ENCODE measurements at places on chromosomes 16 and 17.

- no peak for DNase-seq
These were observed 16.4 kb upstream of the SMIM36 start for GRCh38 chr17:55527540-55528118.

DNA sequence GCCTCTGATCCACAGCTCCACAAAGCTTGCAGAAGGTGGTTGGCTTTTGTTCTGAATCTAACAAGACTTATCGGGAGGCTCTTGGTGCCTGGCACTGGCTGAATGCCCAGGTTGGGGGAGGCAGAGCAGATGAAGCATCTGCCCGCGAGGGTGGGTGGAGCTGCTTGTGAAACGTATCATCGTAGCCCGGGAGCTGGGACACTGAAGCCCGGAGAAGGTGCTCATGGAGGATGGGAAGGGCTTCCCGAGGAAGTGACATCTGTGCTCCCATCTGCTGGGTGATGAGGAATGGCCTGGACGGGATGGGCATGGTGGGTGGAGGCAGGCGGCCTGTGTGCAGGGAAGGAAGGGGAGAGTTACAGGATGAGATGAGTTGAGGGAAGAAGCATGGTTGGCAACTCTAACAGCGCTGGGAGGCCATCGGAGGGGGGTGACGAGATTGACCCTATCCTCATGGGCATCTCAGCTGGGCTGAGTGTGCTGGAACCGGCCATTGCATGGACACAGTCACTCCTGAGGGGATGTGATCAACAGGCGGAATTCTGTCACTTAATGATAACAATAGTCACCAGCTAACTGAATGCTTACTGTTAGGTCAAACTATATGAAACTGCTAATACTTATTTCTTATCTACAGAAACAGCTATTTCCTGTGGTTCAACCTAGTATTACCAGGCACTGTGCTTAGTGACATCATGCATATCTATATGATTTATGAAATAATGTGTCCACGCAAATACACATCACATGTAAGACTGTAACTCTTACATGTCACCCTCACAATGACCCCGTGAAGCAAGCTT lies 102.7 kb downstream of the ABCC6 start:
- DNase-seq, result no peak

GRCh38 chr16:10678655-10679054 lies 16.1 kb downstream of the TEKT5 start:
- DNase-seq, result no peak

DNA sequence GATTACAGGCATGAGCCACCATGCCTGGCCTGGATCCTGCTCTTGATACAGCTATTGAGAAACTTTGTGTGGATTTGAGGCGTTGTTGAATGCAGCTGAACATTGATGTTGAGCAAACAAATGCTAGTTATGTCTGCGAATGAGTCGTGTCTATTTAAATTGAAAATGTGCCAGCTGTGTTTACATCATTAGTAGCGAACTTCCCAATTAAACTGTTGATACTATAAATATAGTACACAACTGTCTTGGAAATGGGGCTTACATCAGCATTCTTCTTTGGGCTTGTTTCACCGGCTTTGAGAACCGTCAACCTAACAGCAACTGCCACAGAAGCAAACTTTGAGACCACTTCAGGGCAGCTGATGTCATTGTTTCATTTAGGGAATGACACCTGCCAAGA lies 251.9 kb downstream of the RBFOX1 start:
- no peak for DNase-seq

- no peak for DNase-seq
These were observed 82.3 kb upstream of the DOC2B start for GRCh38 chr17:263773-264172.

DNA sequence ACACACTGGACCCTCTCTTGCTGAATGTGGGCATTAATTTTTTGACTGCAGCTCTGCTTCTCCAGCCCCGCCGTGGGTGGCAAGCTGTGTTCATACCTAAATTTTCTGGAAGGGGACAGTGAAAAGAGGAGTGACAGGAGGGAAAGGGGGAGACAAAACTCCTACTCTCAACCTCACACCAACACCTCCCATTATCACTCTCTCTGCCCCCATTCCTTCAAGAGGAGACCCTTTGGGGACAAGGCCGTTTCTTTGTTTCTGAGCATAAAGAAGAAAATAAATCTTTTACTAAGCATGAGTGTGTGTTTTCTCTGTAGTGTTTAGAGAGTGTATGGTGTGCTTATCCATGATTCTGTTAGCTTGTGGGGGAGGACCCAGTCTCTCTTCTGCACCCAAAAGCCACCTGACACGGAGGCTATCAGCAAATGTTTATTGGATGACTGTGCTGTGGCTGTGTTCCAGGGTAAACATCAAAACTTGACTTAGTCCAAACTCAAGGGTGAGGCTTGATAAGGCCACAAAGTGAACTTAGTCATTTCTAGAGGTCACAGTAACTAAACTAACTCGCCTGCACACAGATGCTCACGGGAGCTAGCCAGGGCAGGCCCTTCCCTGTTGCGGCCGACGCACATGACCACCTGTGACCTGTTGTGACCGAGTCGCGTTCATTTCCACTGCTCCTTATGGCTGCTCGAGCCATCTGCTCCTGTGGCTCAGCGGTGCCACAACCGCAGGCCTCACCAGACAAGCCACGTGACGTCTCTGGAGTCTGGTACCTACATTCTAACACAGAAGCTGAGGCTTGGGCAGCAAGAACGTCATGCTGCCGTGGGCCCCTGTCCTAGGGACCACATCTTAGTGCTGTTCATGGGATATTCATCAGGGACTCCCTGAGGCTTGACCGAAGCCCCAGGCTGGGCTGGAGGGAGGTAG lies 9.8 kb upstream of the MED11 start:
- no peak for DNase-seq

GRCh38 chr17:60077672-60078519 lies 825 bp downstream of the HEATR6 start:
- no peak for DNase-seq

DNA sequence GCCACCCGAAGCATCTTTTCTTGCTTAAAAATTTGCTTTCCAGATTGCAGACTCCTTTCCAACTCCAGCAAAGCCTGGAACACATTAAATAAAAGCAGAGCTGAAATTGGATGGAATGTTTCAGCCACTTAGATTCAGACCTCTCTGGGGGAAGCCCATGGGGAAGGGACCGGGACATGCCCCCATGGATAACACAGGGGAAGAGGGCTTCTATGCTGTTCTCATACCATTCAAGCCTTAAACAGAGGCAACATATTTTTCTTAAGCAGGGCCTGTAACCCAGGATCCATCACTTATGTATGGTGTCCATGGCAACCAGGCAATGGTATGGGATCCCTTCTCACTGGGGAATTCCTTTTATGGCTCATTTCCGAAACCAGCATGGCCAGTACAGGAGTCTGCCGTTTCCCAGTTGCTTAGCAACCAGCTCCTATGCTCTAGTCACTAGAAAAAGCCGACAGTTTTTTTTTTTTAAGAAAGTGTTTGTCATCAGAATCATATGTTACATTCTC lies 62.0 kb upstream of the MARCHF10 start:
- DNase-seq, result no peak

GRCh38 chr16:65313936-65314626 lies 192.2 kb upstream of the CDH11 start:
- DNase-seq, result no peak

GRCh38 chr16:31488468-31489297 lies 5.8 kb downstream of the SLC5A2 start:
- DNase-seq, result no peak

- no peak for DNase-seq
These were observed at the start of gene WNT3 for GRCh38 chr17:46818316-46818928. Gene WNT3, minus strand, starts transcription at chr17:46818692. Its CDS starts 95 bp downstream, at chr17:46818597.

DNA sequence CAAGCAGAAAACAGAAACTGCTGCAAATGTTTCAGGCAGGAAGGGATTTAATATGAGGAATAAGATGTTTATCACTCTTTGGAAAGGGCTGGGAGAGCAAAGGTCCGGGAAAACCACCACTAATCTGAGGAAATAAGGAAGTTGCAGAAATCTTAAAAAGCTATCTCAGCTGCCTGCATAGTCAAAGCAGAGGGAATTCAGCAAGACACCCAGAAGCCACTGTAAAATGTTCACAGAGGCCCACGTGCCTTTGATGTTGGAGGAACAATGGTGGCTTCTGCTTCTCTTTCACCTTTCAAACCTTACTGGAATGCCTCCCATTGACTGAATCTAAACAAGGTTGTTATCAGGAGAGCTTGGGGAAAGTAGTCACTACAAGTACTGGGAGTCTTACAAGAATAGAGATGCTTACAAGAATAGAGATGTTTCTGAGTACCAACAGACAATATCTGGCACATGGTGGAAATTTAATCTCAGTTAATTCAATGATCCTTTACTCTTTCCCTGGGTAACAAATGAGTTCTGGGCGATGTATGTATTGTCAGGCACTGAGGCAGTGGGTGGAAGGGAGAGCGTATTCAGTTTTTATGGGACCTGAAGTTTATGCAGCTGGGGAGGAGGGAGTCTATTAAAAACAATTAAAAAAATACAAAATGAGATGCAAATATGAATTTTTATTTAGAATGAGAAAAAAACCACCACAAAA lies 56.1 kb upstream of the MED13 start:
- DNase-seq, result no peak

GRCh38 chr17:51601622-51602261 lies 341.4 kb downstream of the UTP18 start:
- no peak for DNase-seq

DNA sequence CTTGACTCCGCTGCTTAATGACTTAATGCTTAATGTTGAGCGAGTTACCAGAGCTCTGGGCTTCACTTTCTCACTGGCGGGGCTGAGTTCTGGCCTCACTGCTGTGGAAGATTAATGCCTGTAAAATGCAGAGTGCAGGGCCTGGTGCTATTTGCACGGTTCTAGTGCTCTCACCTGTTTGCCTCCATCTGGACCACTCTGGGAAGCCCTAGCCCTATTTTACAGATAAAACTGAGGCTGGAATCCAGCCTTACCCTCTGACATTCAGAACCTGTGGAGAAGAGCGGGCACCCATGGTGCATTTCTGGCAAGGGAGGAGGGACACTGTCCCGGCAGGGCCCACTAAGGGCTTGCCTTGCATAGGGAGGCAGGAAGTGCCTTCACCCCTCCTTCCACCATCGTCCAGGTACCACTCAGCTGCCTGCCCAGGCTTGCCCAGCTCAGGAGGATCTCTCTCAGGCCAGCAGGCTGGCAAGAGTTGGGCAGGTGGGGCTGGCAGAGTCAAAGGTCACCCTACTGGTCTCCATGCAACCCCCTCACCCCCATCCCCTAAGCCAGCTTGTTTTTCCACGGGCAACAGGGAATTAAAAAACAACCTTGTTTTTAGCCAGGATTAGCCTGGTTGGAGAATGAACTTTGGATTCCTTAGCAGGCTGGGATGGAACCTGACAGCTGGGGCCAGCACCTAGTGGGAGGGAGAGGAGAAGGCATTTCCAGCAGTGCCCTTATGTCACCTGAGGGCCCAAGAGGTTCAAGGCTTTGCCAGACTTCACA lies 4.1 kb upstream of the UBALD1 start:
- no peak for DNase-seq

GRCh38 chr16:797120-797420 lies 3.5 kb downstream of the GNG13 start:
- no peak for DNase-seq

GRCh38 chr17:49545007-49545660 lies 30.5 kb upstream of the NXPH3 start:
- DNase-seq, result no peak

GRCh38 chr17:45287526-45288500 lies 25.9 kb upstream of the SPATA32 start:
- DNase-seq, result no peak

GRCh38 chr16:83849421-83849820 lies 41.6 kb downstream of the HSBP1 start:
- no peak for DNase-seq

- no peak for DNase-seq
These were observed 343.4 kb downstream of the CA10 start for GRCh38 chr17:51815097-51815496.

DNA sequence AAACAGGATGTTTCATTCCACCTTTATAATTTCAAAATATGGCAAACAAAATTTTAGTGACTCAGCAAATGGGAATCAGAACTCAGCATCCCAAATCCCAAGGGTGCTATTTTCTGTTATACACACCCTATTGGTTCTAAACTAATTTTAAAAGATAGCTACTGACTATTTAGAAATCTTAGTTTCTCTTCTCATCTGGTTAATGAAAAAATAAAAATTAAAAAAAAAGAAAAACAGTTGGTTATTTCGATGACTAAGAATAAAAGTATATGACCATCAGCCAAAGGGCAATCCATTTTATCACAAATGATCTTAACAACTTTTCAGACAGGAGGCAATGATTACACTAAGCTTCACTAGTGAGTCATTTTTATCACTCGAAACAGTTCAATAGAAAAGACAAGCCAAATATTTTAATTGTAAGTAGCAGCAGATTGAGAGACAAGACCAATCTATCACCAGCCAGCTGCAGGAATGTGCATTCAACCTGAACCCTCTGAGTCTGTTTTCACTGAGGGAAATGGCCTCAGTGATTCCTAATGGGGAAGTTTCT lies 15.2 kb downstream of the PHLPP2 start:
- DNase-seq, result no peak

DNA sequence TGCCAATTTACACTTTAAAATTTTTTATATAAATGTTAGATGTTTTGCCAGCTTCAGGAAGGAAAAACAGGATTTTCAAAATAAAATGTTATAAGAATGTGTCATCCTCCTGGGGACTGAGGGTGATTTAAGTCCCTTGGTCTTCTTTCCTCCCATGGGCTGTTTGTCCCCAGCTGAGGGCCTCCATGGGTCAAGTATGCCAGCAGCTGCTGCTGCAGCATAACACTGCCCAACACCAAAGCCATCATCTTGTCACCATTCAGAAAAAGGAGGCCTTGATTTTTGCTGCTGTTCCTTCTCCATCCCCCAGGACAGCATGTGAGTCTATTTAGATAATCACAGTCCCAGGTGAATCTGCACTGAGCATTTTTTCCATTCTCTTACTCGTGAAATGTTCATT lies 188.5 kb downstream of the LGALS9B start:
- DNase-seq, result no peak

DNA sequence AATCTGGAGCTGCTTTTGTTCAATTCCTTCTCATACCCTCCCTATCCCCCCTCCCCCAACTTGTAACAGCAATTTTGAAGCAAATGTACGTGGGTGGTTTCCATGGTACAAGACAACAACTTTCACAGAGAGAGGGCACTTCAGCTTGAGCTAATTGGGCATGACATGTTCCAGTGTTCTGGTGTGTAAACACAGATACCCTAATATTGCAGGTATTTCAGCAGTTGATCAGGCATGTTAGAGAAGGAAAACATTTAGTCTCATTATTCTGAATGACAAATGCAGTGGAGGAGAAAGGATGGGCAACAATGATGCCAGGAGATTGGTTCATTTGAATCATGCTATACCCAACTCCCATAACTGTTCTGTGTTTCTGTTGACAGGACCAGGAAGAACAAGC lies 137.5 kb downstream of the TRIM37 start:
- no peak for DNase-seq

GRCh38 chr17:74307984-74308773 lies 17.8 kb upstream of the KIF19 start:
- no peak for DNase-seq

DNA sequence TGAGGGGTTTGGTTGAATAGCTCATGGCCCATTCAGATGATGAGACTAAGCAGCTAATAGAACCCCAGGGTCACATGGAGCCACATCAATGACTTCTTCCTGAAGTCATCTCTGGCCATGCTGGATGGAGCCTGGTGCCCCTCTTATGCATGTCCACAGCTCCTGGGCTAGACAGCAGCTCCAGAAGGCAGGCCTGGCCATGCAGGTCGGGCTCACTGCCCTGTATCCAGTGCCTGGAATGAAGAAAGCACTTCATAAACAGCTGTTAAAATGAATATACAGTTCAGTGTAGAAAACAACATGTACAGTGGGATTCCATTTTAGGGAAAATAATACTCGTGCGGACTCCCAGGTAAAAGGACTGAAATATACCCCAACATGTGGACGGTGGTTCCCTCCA lies 73.9 kb downstream of the GNAO1 start:
- no peak for DNase-seq

All from GM12864 (cell line).